ENCODE measurements at places on chromosomes 7 and 10. TPM values are rescaled to one million over a fixed set of nuclear protein-coding genes. Genes with fewer than 3 reads are reported as not detected.

Gene ANKRD61
- 0.89 TPM for total RNA-seq

Gene DPCD
- 85.7 TPM for total RNA-seq

Gene RHOBTB1
- 5.6 TPM for total RNA-seq

Gene GTF2I
- 82.6 TPM for total RNA-seq
